ENCODE measurements at places on chromosomes 3 and 15.
A peak's percentile ranks its signal among the peaks of the same experiment; 100 is the strongest.

DNA sequence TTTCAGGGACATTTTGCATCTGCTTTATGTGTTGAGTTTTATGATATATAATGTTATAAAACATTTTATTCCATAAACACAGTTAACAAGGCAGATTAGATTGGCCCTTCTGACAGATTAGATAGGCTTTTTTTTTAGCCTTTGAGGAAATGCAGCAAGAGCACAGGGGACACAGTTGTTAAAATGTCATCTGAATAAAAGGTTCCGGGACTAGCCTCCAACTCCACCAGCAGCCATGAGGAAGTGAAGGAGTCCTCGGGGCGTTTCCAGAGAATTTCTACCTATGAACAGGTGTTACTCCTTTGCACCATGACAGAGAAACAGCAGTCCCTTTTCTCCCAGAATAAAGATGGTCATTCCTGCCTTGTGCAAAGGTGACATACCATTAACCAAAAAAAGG, 167.8 kb upstream of the KBTBD8 start:
- DNase-seq, result no peak

DNA sequence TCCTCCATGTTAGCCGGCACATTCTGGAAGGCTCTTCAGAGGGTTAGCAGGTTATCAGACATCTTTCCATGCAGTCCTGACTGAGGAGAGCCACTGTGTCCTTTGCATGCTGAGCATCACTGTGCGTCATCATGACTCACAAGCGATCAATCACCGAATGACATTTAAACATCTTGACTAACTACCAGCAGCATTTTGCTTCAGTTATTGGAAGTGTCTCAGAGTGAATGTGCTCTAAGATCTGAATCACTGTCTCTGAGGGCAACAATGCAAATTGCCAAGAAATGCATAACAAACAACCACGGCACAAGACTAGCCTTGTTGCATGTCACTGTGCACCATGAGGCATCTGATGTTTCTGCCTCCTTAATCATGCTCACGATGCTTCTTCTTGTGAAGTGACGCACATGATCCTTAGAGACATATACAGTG, 18.3 kb upstream of the ATP8B4 start:
- DNase-seq, result no peak

GRCh38 chr3:43709022-43709421, 18.3 kb downstream of the ABHD5 start:
- DNase-seq, result no peak

GRCh38 chr15:45665261-45665660, 30.4 kb downstream of the SQOR start:
- no peak for DNase-seq

DNA sequence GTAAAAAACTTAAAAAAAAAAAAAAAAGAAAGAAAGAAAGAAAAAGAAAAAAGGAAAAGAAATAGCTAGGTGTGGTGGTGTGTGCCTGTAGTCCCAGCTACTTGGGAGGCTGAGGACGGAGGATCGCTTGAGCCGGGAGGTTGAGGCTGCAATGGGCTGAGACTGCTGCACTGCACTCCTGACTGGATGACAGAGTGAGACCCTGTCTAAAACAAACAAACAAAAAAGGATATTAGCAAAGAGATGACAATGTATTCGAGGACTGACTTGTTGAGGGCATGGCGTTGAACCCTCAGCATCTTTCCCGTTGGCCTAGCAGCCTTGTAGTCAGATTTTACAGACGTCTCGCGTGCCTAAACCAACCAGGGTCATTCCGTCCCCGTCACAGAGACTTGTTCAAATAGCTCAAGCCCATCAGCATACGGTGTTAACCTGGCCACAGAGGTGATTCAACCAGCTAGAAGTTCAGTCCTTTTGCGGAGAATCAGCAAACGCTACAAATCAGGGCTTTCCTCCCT, 528 bp upstream of the NIT2 start:
- no peak for DNase-seq

GRCh38 chr15:84721371-84721770, 5.4 kb upstream of the SEC11A start:
- DNase-seq, result no peak

DNA sequence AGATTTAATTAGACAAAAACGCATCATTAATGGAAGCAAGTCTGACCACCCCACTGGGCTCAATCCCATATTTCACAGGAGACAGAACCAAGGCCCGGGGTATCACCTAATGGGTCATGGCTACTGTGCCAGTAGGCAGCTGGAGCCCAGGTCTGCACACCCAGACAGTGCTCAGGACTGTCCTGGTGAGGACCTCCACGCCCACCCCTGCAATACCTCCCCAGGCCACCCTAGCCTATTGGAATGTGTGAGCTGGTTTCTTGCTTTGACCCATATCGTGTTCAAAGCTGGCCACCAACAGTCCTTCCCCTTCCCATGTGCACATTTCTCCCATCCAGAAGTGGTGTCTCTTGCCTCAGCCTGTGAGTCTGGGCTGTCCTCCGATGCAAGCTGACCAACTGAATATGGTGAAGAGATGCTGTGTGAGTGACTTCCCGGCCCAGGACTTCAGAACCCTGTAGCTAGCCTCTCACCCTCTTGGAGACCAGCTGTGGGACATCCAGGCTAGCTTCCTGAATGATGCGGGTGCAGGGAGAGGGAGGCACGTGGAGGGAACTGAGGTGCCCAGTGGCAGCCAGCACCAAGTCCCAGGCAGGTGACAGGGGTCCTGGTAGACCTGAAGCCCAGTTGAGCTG, 19.1 kb downstream of the SLC6A20 start:
- no peak for DNase-seq

DNA sequence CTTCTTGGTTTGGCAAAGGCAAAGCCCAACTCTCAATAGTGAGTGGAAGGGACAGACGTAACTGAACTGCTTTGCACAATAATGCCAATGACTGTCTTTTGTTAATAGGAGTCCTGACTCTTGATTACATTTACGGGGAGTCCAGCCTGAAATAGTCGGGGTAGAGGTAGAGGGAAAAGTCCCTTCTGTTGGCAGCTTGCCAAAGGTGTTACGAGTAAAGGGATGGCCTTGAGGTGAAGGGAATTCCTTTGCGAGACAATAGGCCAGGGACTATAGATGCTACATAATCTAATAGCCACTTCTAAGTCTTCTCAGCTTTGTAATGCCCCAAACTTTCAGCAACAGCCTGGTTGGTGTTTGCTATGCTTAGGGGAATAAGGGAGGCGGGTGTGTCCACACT, 2.2 kb upstream of the SENP2 start:
- no peak for DNase-seq

DNA sequence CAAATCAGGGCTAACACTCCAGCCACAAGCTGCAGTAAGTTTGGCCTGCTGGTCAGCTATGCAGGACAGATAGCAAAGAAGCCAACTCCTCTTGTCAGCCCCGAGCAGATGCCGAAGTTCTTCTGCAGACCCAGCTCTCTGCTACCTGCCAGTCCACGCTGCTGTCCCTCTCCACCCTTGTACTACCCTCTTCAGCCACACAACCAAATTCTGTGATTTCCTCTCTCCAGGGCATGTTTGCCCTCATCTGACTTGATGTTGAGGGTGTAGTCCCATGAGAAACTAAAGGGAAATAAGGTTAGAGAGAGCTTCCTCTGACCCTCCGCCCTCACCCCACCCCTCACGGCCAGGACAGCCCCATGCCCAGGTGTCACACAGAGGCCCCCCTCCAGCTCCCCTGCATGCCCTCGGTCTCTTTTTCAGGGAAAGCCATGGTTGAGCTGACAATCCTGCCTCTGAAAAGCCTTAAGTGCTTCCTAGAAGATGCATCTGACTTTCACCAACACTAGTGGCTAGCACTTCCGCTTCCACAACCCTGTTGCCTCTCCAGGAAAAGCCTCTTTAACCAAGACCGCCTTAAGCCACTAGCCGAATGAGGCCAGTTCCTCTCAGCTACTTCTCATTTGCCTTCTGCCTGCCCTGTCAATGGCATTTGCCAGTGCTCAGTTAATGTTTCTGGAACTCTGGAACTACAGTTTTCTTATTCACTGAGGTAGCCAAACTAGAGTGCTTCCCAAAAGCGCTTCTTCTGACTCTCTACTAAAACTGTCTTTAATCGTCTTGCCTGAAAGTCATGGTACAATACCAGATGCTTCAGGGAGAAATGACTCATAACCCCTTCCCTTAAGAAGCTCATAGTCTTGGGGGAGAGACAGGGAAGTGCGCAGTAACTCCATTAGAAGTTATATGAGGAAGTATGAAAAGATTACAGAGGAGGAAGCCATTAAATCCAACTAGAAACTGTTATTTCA, 300.4 kb upstream of the STT3B start:
- no peak for DNase-seq

GRCh38 chr3:8529738-8530525, 28.3 kb downstream of the LMCD1 start:
- DNase-seq, result no peak

- no peak for DNase-seq
Measured at GRCh38 chr3:184616436-184616835, 54.9 kb downstream of the EPHB3 start.

DNA sequence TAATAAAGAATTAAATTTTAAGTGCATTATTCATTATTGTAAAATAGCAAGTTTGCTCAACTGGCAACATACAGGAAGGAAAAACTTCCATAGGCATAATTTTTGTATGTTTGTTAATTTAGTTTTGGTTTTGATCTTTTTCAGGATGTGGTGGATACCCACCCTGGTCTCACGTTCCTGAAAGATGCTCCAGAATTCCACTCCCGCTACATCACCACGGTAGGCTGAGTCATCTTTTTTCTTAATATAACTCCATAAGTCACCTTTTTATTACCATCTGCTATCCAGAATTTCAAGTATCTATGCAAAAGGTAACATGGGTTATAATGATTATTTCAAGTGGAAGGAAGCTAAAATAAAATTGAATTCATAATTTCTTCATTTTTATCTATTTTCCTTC, 104.8 kb downstream of the PPP2R3A start:
- no peak for DNase-seq

DNA sequence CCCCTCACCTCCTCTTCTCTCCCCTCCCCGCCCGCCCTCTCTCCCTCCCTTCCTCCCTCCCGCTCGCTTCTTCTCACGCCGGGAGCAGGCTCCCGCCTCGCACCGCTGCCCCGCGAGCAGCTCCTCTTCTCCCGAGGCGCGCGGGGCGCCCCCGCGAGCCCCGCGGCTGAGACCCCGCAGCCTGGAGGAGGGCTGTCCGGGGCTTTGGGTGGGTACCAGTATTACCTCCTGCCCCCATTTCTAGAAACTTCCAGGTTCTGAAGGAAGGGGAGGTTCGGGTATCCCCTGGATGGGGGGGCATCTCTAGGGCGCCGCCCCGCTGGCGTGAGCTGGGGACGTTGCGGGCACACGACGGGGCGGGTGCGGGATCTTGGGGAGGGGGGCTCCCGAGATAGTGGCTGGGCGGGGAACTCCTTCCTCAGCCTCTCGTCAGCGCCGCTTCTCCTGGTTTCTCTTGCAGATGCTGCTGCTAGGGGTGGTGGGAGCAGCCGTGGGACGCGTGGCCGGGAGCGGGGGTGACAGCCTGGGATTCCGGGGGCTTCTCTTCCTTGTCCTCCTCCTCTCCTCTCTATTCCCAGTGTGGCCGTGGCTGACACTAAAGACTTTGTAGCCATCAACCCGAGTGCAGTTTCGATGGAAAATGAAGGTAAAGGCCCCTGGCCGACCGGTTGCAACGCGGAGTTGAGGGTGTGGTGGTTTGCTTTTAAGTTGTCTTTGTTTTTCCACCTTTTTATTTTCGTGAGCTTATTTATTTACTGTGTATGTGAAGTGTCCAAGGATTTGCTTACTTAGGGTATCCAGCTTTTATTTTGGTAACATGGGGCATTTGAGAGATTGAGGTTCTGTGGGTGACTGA, 474 bp downstream of the ATP2C1 start:
- peak; percentile 22 for DNase-seq

- DNase-seq, result no peak
Measured at GRCh38 chr3:108406063-108406660, 104.2 kb downstream of the MYH15 start.

- DNase-seq, result no peak
Measured at GRCh38 chr3:133509488-133509887, 64.0 kb upstream of the CDV3 start.

DNA sequence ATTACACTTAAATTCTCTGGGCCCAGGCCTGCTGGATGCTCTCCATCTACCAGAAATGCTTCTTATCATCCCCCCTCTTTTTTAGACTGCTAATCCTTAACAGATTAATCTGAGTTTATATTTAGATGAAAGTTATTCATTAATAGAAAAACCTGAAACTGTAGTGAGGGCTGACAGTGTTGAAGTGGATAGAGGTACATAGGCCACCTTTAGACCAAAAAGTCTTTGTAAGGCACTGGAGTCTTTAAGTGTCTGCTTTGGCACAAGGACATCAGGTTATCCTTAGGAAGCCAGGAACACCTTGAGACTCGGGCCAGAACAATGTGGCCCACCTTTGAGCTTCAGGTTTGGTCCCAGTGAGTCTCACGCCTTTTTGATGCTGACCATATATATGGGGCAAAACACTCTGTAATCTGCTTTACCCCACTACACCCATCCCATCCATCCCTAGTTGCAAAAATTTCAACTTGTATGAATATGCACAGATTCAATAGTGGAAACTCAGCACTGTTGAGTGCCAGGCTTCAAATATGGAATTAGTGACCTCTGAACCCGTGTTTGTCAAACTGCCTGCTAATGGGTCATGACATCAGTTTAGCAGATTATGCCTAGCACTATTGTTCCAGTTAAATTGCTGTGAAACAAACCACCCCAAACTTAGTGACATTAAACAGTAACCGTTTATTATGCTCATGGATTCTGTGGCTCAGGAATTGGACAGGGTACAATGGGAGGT, 44.0 kb downstream of the PDE8A start:
- DNase-seq, result no peak

DNA sequence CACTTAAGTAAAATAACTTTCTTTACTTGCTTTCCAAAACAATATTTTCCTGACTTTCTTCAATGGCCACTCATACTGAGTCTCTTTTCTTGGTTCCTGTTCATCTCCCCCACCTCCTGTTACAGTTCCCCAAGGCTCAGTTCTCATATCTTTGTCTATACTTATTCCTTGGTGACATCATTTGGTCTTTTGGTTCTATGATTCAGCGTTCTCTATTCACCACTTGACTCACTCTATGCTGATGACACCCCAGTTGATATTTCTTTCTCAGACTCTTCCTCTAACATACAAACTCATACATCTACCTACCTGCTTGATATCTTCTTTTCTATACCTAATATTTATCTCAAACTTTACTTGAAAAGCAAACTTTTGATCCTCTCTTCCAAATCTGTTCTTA, 85.0 kb upstream of the P3H2 start:
- no peak for DNase-seq

DNA sequence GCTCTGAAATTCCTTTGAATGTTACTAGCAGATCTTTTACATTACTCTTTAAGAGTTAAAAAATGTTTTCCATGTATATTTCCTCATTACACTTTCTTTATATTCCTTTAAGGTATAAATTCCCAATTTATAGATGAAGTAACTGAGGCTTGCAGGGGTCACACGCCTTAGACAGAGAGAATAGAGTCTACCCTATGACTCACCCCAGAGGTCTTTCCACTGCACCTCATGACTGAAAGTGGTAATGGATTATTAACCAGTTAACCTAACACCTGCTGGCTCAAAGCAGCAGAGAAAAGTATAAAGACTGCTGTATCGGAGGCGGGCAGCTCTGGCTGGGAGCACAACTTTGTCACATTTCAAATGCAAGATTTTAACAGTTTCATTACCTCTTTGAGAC, 37.7 kb downstream of the LDHAL6B start:
- no peak for DNase-seq

GRCh38 chr3:169610888-169611291, 52.6 kb downstream of the MECOM start:
- DNase-seq, result no peak

- no peak for DNase-seq
Measured at GRCh38 chr3:106317141-106318055, 448.6 kb upstream of the CBLB start.

GRCh38 chr3:157390713-157391515, 45.7 kb upstream of the PTX3 start:
- DNase-seq, result no peak

- no peak for DNase-seq
Measured at GRCh38 chr15:48058371-48058770, 62.4 kb upstream of the SLC24A5 start.

Data from activated T-cell treated with anti-CD3 and anti-CD28 coated beads for 1 hour (primary cell).